ENCODE measurements at places on chromosomes 6 and 20.
A peak's percentile ranks its signal among the peaks of the same experiment; 100 is the strongest.

DNA sequence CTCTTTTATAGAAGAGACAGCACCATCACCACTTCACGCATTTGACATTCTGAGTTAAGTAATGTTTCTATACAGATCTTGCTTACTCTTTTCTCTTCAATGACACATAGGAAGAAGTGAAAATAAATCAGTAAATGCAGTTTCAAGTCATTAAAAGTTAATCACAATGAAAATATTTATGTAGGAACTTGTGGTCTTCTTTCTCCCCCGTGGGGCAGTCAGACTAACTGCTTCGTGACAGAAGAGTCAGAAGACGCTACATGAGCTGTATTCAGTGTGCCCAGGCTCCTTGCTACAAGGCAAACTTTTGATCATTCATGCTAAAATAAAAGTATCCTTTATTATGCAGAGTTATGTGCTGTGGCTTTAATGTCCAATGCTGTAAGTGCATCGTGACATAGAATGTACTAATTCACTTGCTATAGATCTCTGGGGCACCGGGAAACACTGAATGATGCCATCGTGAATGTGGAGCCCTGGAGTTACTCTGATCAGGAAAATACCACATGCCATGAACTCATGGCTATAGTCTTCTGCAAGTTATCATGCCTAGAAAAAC lies 117.8 kb upstream of the TRAF3IP2 start:
- DNase-seq: no peak

GRCh38 chr6:35146453-35146852 lies 5.3 kb upstream of the TCP11 start:
- peak; percentile 45 for DNase-seq

GRCh38 chr6:108119769-108120141 lies 45.2 kb upstream of the OSTM1 start:
- DNase-seq: no peak

GRCh38 chr6:15864038-15864707 lies 201.3 kb upstream of the DTNBP1 start:
- no peak for DNase-seq

DNA sequence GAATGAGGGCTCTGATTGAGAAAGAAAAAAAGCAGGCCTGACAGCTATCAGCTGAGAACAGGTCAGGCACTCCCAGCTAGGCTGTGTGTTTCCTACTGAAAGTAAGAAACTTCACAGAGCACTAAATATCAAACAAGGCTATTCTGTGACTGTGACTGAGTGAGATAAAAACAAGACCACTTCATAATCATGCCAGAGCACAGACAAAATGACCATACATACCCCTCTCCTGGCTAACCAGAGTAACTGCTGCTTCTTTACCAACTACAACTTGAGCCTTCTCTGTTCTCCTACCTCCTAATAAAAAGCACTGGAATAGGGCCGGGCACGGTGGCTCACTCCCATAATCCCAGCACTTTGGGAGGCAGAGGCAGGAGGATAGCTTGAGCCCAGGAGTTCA lies 6.8 kb upstream of the BTN1A1 start:
- peak; percentile 87 for DNase-seq
